ENCODE measurements at places on chromosomes 11 and 22.
A peak's percentile ranks its signal among the peaks of the same experiment; 100 is the strongest.

GRCh38 chr11:125871391-125872137, 15.9 kb upstream of the HYLS1 start:
- DNase-seq: no peak

DNA sequence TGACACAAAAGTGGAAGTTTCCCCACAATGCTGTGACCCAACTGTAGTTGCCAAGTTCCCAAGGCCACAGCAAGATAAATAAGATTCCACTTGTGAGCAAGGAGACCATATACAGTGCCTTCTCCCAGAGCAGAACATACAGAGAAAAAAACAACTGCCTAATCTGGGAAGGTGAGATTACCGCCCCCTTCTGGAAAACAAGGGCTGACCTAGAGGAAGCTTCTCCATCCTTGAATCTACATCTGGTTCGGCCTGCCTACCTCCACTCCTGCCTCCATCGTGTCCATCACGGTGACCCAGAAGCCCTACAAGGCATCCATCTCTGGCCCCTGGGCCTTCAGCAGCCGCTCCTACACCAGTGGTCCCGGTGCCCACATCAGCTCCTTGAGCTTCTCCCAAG, 6.1 kb upstream of the RNASEH2C start:
- no peak for DNase-seq

- no peak for DNase-seq
These were observed 897 bp downstream of the PNPLA5 start for GRCh38 chr22:43890901-43891331.

GRCh38 chr11:14290422-14290821, 68.6 kb downstream of the RRAS2 start:
- DNase-seq: no peak

DNA sequence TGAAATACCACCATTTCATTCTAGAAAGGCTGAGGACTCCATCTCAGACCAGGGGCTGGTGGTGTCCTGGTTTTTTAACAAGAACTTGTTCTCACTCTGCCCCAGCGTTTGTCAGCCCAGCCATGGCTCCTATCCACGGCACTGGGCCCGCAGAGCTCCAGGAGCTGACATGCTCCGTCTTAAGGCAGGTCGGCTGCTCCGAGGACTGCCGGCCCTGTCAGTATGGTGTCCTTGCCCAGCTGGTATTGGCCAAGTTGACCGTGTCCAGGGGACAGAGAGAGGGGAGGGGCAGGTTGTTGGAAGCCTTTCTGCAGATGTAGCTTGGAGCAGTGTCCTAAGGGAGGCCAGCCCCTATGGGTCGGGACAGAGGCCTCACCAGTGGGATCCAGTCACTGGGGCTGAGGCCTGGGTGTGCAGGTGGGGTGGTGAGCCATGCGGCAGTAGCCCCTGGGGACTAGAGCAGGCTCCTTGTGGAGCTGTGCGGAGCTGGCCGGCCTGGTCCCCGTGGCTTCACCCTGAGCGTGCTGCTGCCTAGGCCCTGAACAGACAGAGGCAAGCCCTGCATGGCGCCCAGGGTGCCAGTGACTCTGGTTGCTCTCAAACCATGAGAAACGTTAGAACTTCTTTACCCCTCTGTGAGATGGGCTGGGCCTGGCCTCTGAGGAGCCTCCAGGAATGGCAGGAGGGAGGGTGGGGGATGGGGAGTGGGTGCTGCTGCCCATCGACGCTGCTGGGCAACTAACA, 39.9 kb upstream of the KCNQ1OT1 start:
- no peak for DNase-seq

GRCh38 chr11:116605543-116606459, 167.0 kb downstream of the BUD13 start:
- DNase-seq: no peak

GRCh38 chr11:117841551-117842031, 17.0 kb upstream of the FXYD2 start:
- DNase-seq: no peak

DNA sequence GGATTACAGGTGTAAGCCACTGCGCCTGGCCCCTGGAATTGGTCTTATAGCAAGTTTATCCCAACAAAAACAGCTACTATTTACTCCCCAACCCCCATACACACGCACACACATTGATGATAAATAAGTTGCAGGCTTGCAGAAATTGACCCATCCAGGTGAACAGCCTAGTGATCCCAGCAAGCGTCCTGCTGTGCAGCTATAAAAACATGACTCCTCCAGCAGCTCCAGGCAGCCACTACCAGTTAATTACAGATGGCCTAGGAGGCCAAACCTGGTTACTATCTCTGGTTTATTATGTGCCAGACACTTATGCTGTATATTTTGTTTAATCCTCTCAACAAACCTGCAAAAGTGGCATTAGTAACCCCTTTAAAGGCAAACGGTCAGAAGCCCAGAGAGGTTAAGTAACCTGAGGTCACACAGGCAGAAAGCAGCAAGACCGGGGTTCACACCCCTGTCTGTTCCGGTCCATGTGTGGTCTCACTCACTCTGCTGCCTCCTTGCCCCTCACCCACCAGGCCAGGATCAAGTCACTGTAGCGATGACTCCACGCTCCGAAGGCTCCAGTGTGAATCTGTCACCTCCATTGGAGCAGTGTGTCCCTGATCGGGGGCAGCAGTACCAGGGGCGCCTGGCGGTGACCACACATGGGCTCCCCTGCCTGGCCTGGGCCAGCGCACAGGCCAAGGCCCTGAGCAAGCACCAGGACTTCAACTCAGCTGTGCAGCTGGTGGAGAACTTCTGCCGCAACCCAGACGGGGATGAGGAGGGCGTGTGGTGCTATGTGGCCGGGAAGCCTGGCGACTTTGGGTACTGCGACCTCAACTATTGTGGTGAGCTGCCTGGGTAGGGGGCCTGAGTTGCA, 6.6 kb downstream of the F2 start:
- no peak for DNase-seq

DNA sequence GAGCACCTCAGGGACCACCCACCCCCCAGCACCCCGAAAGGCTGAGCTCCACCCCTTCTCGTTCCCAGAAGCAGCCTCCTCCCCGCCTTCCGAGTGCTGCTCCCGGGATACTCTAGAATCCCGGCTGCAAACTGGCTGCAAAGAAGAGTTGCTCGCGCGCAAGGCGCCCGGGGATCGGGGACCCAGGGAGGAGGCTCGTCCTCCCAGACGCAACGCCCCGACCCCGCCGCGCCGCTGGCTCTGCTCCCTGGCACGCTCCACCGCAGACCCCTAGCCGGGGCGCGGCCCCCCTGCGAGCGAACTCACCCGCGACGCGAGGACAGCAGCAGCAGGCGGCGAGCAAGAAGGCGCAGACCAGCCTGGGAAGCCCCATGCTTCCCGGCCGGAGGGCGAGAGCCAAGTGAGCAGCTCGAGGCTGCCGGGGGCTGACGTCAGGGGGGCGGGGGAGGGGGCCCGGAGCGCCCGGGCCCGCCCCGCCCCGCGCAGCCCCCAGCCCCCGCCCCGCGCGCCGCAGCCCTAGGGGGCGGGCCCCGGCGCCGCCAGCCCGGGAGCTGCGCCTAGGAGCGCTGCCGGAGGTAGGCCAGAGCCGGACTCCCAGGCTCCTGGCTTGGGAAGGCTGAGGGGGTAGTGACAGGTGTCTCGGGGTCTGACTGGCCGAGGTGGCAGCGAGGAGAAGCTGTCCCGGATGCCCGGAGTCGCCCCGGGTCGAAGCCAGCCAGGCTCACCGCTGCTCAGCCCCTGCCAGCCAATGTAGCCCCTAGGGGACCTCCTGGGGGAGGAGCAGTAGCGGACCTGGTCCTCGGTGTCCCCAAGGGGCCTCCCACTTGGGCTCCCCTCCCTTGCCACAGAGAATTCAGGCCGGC, at the start of gene MCAM:
TSS of gene MCAM (minus strand) at position 402 of the 863 bp plus-strand sequence. CDS start at position 373, 29 bp downstream.
- DNase-seq: no peak

DNA sequence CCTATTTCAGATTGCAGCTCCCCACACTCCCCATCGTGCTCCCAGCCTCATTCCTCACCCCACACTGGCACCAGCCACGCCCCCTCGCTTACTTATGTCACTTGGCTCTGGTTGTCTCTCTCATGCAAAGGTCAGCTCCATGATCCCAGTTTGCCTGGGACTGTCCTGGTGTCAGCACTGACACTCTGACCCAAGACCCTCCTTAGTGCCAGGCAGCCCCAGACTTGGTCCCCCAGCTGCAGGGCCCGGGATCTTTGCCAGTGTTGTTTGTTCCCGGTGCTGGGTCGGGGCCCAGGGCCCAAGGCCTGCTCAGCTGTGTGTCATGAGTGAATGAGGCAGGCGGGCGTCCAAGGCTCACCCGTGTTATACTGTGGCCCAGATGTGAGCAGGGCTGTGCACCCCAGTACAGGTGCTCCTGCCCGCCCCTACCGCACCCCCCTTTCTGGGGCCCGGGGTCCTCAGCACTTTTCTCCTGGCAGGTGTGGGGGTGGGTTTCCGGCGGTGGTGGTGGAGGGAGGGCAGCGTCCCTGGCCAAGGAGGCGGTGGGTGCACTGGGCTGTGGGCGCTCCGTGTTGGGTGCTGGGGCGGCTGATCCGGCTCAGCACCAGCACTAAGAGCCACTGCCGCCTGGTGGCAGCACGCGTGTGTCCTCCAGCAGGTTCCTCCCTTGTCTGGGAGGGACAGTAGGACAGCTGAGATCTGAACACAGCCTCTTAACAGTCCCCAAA, 19.5 kb downstream of the IL17REL start:
- DNase-seq: peak; percentile 64

DNA sequence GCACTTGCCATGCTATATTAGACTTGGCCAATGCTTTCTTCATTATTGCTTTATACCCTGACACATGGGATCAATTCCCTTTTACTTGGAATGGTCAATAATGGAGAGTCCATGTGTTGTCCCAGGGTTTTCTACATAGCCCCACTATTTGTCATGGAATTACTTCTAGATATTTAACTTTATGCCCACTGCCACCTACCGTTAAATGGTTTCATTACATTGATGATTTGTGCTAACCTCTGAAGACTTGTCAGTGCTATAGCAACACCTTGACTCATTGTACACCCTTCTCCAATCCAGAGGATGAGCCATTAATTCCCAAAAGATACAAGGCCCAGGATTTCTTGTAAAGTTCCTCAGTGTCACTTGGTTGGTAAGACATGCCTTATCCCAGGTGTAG, 31.4 kb upstream of the SLC22A25 start:
- DNase-seq: no peak

DNA sequence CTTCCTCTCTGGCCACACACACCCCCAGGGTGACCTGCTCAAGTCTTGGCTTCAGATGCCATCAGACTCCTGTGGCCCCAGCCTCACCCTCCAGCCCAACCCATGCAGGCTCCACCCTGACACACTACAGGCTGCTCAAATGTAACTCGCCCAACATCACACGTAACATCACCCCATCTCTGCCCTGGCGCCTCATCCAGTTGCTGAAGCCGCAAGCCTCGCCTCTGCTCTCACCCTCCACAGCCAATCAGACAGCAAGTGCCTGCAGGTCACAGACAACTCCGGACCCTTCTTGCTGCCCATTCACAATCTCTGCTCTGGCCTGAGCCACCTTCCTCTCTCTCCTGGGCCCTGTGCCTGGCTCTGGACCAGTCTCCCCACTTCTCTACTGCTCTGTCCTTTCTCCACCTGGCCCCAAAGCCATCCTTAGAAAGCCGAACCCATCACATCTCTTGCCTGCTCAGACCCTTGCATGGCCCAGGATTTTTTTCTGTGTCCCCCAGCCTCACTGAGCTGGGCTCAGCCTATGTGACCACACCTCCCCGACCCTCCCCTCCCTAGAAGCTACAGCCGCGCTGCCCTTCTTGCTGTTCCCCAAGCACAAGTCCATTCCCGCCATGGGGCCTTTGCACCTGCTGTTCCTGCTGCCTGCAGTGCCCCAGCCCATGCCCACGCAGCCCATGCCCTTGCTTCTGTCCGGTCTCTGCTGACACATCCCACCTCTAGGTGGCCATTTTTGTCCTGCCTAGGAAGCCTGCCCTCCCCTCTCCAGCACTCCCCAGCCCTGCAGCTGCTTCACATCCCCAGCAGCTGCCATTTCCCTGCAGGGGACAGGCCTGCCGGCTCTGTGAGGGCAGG, 333.9 kb downstream of the CTTN start:
- DNase-seq: no peak

- DNase-seq: no peak
These were observed 6.3 kb downstream of the SYT7 start for GRCh38 chr11:61574611-61575010.

DNA sequence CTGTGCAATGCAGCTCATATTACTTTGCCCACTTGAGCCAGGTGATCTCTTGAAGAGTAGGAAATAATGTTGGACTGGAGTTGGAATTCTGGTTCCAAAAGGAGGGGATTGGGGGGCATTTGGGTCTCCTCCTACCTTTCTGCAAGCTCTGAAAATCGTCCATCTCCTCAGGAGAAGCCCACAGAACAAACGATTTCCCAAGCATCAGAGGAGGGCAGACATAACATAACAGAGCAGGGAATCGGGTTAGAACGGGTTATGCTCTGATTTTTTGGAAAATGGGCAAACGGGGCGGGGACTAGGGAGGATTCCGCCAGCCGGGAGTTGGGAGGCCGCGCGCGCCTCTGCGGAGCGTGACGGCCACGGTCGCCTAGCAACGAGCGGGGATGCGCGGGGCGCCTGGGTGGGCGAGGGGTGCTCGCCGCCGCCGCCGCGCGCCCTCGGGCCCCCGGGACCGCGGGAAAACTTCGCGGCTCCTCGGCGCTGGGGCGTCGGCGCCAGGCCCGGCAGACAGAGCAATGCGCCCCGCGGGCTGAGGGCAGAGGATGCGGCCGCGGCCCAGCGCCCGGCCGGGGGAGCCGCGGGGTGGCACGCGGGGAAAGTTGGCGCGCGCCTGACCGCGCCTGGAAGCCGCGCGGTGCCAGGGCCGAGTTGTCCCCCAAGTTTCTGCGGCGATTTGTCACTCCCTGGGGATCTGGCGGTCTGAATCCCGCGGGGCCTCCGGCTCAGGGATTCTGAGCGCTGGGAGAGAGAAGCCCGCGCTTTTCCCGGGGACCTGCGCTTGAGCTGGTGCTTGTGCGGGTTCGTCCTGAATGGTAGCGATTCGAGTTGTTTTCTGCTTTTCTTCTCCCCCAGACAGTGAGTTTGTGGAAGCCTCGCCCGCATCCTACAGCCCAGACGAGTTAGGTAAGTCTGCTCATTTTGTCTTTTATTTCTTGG, 27.8 kb upstream of the AMOTL1 start:
- DNase-seq: no peak

DNA sequence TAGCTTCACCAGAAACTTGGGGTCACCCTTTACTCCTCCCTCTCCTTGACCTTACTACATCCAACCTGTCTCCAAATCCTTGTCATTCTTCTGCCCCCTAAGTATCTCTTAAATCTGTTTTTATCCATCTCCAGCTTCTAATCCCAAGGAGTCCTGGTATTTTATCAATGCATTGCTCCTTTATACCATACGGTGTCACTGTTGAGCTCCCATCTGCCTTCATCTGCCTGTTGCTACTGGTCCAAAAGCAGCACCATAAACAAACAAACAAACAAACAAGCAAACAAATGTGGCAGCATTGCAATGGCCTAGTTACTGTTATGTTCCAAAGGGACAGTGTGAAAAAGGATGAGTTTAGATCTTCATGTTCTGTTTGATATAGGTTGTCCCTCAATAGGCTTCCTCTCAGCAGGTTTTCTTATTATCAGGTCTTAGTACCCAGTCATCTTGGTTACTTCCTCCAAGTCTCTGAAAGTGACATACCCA, 34.2 kb downstream of the DNHD1 start:
- DNase-seq: no peak
